ENCODE measurements at places on chromosomes 4 and X.

DNA sequence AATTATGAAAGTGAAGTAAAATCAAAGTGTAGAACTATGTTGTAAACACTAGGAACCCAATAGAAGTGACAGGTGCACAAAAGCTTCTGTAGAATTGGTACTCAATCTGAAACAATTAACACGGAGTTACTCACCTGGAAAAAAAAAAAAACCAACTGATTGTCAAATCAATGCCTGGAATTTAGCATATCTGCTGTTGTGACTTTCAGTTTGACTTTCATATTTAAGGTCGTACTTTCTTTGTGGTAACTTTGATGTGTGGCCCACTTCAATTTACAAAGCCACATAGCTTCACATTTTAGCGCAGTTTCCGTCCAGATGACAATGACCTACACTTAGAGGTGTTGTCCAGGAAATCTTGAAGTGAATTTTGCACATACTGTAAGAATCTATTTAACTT, 1124.9 kb downstream of the STIM2 start:
- no peak for DNase-seq

DNA sequence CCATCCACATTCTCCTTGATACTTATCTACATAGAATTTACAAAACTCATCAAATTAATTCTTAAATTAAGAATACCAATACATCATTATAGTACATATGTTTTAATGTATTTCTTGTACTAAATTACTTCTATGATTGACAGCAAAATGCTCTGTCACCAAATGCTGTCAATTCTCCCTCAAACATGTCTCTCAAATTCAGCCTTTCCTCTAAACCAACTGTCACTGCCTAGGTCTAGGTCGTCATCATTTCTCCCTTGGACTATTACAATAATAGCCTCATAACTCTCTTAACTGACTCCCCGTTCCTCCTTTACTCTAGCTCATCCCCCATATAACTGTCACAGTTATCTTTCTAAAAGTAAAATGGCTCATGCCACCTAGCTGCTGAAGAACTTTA, 279.7 kb upstream of the FSTL5 start:
- no peak for DNase-seq

DNA sequence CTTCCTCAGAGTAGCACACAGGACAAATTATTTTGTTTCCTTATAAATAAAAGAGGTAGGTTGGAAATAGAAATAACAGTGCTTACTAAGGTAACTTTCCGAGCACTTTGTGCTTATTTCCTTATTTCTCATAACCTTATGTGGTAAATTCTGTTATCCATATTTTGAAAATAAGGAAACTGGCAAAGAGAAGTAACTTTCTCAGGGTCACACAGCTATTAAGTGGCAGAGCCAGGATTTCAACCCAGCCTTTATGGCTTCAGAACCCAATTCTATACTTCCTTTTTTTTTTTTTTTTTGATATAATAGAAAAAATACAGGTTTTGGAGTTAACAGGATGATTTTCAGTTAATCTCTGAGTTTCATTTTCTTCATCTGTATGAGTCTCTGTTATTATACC, 3.3 kb downstream of the UTP3 start:
- DNase-seq = no peak

GRCh38 chr4:13159041-13159620, 325.0 kb downstream of the RAB28 start:
- no peak for DNase-seq

DNA sequence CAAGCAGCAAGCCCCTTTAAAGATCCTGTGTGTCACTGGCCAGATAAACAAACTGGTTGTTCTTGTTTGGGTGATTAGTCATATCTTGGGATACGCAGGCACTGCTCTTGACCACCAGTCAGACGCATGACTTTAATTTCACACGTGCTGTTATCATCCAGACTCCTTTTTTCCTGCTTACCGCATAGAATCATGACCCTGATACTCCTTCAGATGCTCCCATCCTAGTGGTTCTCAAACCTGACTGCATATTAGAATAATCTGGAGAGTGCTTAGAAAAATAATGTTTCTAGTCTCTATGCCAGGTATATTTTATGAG, 78.8 kb downstream of the CLDN22 start:
- no peak for DNase-seq
